ENCODE measurements at places on chromosomes 7 and 10. TPM values are rescaled to one million over a fixed set of nuclear protein-coding genes. Genes with fewer than 3 reads are reported as not detected.

DNA sequence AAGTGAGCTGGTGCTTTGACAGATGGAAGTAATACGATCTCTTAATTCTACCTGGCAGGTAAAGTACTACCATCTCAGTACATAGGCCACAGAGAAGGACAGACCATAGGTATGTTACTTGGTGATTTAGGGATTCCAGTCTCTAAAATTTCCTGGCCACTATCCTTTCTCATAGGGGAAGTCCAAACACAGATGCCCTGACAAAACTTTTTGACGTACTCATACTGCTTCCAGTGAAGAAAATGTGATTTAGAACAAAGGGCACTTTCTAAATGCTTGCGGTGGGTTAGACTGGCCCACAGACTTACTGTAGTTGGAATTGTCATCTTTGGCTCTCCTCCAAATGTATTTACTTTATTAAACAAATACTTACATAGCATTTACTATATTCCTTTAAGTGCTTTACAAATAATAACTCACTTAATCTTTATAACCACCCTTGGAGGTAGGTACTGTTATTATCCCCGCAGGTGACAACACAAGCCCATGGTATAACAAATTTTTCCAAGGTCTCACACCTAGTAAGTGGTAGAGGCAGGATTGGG is 3.0 kb downstream of the PI4K2A start:
- H3K27ac ChIP-seq: no peak overlapping the region
- peaks cover 34% of the 10 kb centered on the region for H3K4me1 ChIP-seq
- H3K27me3 ChIP-seq: peaks cover 3% of the 10 kb centered on the region

DNA sequence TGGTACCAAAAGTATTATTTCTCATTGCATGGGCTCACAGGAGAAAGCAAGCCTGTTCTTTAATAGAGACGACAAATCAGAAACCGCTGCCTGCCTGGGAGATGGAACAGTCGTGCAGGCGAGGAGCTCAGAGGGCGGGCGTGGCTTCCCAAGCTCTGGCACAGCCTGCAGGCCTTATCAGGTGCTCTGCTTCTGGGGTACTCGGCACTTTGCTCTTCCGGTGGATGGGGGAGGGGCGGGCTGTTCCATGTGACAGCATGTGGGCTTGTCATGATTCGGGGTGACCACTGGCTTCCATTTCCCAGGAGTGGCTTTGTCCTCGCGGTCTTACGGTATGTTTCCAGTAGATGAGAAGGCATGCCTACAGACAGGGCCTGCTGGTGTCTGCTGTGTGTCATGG is 228.6 kb downstream of the MGMT start:
- H3K4me3 ChIP-seq: no peak overlapping the region
- no peak overlapping the region for H3K27ac ChIP-seq
- no peaks in the 10 kb centered on the region for H3K36me3 ChIP-seq

The BTBD16 gene
- not detected for total RNA-seq

DNA sequence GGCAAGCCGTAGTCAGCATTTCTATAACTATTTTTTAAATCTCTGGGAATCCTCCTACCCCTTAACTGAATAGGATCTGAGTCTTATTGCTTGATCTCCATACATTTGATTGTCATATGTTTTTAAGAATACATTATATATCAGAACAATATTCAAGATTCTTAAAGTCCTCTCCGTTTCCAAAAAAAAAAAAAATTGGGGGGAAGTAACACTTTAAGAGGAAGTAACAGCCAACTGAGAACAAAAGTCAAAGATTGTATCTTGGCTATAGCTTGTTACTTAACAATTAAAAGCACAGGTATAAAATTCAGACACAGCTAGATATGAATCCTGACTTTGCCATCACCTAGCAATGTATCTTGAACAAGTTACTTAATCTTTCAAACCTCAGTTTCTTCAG is 169.9 kb upstream of the ADO start:
- H3K4me1 ChIP-seq: peaks cover 21% of the 10 kb centered on the region
- no peaks in the 10 kb centered on the region for H3K27me3 ChIP-seq
- H3K36me3 ChIP-seq: no peaks in the 10 kb centered on the region
- no peak for DNase-seq
- peak overlapping the region; percentile 69 for H3K27ac ChIP-seq

DNA sequence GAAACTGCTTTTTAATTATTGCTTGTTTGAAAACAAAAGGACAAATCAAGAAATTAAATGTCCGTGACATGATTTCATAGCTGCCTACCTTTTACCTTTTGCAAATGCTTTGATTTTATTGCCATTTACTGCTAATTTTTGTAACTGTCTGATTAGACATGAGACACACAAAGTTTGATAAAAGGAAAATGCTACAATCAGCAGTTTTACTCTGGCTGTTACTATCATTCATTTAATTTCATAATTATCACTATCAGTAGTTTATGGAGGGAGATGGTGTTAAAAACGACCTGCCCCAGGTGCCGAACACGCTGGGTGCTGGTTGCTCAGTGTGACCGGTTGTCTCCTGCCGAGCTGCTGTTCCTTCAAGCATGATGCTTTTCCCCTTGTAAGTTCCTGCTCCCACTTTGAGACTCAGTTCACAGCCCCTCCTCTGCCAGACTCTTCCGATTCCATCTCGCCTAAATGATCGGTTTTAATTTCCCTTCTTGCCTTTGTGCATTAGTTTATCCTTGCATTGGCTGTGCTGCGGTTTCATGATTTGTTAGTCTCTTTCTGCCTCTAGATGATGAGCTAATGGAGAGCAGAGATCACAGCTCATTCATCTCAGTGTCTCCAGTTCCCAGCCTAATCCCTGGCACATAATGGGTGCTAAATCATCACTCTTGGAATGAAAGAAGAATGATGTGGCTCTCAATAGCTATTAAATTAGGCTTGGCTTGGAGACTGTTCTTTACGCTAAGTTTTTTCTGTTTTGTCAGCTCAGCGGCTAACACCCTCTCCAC is 110.6 kb downstream of the PFKFB3 start:
- peaks cover 8% of the 10 kb centered on the region for H3K4me1 ChIP-seq
- peaks cover 5% of the 10 kb centered on the region for H3K36me3 ChIP-seq
- peaks cover 1% of the 10 kb centered on the region for H3K27me3 ChIP-seq
- H3K27ac ChIP-seq: no peak overlapping the region
- no peak overlapping the region for H3K4me3 ChIP-seq

The FAM237B gene
- not detected for total RNA-seq

DNA sequence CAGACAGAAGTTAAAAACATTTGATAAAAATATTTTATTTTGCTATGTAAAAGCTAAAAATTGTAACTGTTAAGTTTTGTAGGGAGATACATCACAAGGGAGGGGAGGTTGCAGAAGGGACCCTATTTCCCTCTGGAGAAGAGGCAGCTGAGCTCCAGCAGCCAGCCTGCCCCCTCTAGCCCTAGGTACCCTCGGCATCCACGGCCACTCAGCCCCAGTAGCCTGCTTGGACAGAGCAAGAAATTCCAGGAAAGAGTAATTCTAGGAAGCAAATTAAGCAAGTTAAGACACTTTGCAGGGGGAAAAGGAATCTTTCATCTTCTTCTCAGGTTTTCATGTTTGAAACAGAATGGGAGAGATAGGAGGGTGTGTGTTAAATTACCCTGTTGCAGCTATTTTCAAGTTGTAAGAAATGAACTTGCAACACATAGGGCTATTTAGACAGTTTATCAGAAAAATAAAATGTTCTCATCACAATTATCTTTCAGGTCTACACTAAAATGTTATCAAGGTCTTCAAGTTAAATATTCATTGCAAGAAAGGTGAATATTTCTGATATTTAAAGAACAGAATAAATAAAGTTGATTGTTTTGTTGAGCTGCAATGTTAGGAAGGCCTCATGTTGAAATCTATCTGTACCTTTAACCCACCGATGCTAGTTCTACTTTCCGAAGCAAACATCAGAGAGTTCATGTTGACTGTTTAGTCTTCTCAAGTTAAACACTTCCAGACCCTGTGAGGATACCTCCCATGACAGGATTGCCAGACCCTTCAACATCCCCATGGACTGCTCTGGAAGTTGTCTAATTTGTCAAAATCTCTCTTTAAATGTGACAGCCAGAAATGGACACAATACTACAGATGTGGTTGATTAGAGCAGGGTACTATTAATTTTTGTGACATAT is 5.5 kb downstream of the SGCE start:
- H3K27ac ChIP-seq: no peak overlapping the region
- no peaks in the 10 kb centered on the region for H3K36me3 ChIP-seq
- peaks cover 44% of the 10 kb centered on the region for H3K27me3 ChIP-seq
- no peak for DNase-seq

The GPR146 gene
- total RNA-seq: 2.5 TPM

The RAPGEF5 gene
- 0.54 TPM for total RNA-seq

The EPHA1 gene
- 0.09 TPM for total RNA-seq

The ABCB1 gene
- total RNA-seq: 1.4 TPM

- no peak overlapping the region for H3K27ac ChIP-seq
- no peak overlapping the region for H3K4me3 ChIP-seq
- no peak for DNase-seq
- no peaks in the 10 kb centered on the region for H3K36me3 ChIP-seq
- H3K27me3 ChIP-seq: peaks cover 11% of the 10 kb centered on the region
- H3K4me1 ChIP-seq: no peaks in the 10 kb centered on the region
These were observed 328.4 kb upstream of the NFE2L3 start for GRCh38 chr7:25823571-25823970.

DNA sequence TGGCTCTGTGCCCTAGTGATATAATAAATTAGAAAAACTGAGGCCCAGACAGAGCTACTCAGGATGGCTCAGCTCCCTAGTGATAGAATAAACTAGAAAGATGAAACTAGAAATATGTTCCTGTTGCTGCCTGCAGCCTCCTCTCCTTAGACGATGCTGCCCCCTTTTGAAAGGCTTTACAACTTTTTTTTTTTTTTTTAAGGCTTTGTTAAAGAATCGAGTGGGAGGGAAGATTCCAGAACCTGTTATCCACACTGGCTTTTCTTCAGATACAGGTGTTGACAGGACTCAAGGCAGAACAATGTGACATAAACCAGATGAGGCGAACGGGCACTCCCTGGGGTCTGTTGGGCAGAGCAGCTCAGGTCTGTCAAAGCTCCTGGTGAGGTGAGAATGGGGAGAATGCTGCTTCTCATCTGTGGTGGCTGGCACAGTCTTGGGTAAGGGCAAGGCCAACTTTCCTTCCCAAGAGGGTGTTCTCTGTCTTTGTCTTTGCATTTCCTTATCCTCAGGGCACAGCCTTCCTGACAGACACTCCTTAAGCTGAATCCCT is 175.1 kb downstream of the COBL start:
- no peaks in the 10 kb centered on the region for H3K36me3 ChIP-seq
- H3K27ac ChIP-seq: no peak overlapping the region
- DNase-seq: peak; percentile 69
- no peak overlapping the region for H3K4me3 ChIP-seq

GRCh38 chr7:69246758-69247157 is 351.5 kb upstream of the AUTS2 start:
- no peak overlapping the region for H3K27ac ChIP-seq
- H3K4me1 ChIP-seq: no peaks in the 10 kb centered on the region
- no peak for DNase-seq
- H3K36me3 ChIP-seq: no peaks in the 10 kb centered on the region

The PIP gene
- not detected for total RNA-seq

DNA sequence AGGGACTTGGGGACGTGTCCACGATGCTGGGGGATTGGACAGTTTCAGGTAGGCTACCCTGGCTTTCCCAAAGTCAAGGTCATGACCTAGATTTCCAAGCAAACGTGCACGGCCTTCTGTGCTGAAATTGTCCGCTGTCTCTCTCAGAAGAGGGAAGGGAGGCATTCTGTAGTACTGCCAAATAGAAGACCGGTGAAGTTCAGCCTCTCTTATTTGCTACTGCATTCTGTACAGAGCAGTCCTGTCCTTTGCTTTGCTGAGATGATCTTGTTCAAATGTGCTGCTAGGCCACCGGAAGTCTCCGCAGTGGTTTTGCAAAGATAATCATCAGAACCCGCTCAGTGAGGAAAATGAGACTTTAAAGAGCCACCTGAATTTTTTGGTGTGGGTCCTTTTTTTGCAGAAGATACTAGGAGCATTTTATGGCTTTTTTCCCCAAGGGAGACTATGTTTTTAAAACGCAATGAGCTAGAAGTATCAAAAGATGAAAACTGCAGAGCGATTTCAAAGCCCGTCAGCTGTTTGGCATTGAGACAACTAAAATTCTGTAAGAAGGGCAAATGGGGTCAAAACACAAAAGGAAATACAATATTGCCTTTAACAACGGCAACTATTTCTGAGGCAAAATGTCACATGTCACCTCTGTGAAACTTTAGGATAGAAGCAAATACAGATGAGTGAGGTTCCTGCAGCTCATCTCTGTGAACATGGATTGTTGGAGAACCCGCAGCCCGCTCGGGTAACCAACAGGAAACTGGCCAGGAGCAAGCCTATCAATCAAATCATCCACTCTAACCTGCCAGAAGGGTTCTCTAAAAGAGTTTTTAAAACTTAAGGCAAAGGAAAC is 1.3 kb upstream of the NMT2 start:
- H3K4me1 ChIP-seq: peaks cover 42% of the 10 kb centered on the region
- peak overlapping the region; percentile 90 for H3K27ac ChIP-seq
- no peaks in the 10 kb centered on the region for H3K27me3 ChIP-seq

The ZCCHC24 gene
- 1.4 TPM for total RNA-seq

The NRAP gene
- not detected for total RNA-seq

The PPP1R17 gene
- not detected for total RNA-seq

DNA sequence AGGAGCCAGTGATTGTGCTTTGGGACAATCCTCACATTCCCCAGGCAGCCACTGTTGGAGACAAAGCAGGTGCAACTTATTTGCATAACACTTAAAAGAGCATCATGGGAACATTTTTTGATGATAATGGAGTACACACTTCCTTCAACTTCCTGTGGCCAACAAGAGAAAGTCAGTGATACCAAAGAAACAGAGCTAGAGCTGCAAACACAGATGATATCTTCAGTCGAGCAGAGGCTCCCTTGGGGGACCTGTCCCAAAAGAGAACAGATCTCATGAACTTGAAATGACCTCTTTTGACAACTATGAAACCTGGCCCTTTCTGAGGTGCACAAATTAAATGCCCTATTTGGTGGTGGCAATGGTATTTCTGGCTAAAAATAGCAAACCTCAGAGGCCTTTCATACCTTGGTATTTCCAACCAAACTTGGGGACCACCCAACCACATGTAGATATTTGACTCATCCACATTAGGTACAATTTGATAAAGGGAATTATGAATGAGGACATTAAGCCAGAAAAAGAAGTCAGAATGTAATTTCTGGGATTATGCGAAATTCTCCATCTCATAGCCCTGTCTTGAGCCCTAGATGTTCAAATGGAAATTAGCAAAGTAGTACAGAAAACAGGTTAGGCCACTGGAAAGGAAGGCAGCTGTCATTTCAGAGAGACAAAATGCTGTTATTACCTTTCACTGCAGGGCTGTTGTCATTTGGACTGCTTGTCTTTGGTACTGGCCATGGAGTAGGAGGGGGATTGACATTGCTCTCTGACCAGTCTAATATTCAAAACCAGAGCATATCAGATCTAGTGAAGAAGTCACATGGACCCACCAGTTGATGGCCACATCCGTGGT is 146.2 kb downstream of the ICA1 start:
- H3K27ac ChIP-seq: peak overlapping the region; percentile 27
- no peaks in the 10 kb centered on the region for H3K36me3 ChIP-seq
- H3K4me3 ChIP-seq: no peak overlapping the region
- peaks cover 45% of the 10 kb centered on the region for H3K4me1 ChIP-seq

The CRHR2 gene
- not detected for total RNA-seq

The CRYGN gene
- not detected for total RNA-seq

- H3K36me3 ChIP-seq: no peaks in the 10 kb centered on the region
- no peaks in the 10 kb centered on the region for H3K27me3 ChIP-seq
- no peak overlapping the region for H3K4me3 ChIP-seq
- no peak overlapping the region for H3K27ac ChIP-seq
- DNase-seq: no peak
These were observed 95.8 kb downstream of the DKK1 start for GRCh38 chr10:52409928-52410327.
